Liver (tissue), 10 donors: ENCODE measurements at places on chromosomes 12 and 14. TPM values are rescaled to one million over a fixed set of nuclear protein-coding genes. Genes with fewer than 3 reads are reported as not detected.

- DNase-seq = no peak
Measured at GRCh38 chr14:58477653-58478052, 50.1 kb downstream of the KIAA0586 start.

DNA sequence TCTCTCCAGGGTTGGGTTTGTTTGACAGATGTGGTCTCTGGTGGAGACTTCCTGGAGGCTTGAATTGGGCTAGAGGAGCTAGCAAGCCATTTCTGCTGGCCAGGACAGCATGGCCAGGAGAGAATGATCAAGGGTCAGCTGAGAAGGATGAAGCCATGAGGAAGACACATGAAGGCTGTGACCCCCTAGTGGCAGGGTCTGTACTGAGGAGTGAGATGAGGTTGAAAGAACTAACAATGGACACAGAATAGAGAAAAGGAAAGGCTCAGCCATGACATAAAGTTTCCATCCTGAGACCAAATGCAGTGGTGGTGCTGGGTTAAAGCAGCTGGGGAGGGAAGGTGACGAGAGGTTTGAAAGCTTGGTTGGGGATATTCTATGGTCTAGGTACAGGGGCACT, 89.9 kb downstream of the NT5DC3 start:
- DNase-seq = no peak

GRCh38 chr14:100665511-100666032, 61.1 kb upstream of the DLK1 start:
- DNase-seq = no peak

- DNase-seq = no peak
Measured at GRCh38 chr14:75018694-75019093, 16.0 kb downstream of the EIF2B2 start.

DNA sequence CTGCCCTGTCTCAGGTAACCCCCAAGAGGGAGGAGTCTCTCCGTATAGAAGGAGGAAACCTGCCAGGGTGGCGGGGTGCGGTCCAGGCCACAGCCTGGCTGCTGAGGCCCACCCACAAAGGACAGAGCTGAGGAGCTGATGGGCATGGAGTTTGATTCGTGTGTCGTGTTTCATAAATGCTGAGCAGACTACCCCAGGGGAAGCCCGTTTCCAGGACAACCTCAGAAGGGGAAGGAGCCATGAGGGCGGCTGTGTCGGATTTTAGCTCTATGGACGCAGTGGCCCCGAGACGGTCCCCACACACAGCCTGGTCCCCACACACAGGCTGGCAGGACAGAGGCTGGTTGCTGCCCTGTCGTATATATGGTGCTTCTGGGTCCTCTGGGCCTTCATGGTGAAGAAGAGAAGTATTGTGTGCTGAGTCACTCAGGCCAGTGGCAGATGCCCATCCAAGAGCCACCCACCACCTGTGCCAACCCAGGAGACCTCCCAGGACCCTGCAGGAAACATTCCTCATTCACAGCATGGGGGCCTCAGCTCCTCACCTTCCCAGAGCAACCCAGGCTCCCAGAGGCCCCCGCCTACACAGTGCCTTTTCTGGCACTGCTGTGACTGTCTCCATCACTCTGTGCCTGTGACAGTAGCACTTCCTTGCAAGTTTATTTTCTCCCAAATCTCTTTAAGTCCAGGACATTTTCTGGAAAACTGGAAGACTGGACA, 63.1 kb upstream of the RIN3 start:
- DNase-seq = no peak

- DNase-seq = no peak
Measured at GRCh38 chr14:74952180-74952665, 3.2 kb downstream of the PGF start.

GRCh38 chr12:18703321-18703720, 34.5 kb downstream of the PLCZ1 start:
- DNase-seq = no peak

DNA sequence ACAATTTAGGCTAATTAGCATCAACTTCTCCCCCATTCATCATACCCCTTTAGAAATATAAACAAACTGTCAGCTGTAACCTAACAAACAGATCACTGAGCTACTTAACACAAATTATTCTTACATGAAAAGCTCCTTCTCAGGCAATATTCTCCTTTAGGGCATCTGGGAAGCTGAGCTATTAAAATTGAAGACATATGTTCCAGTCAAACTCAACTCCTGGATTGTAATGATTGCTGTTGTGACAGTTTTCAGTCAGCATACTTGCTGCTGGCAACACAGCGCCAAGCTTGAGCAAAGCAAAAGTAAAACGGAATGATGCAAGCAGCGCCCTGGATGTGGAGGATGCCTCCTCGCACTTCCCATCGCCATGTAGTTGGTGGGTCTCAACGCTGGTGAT, 82.4 kb downstream of the SLC25A21 start:
- no peak for DNase-seq

- no peak for DNase-seq
Measured at GRCh38 chr12:18146363-18146762, 56.4 kb upstream of the RERGL start.

DNA sequence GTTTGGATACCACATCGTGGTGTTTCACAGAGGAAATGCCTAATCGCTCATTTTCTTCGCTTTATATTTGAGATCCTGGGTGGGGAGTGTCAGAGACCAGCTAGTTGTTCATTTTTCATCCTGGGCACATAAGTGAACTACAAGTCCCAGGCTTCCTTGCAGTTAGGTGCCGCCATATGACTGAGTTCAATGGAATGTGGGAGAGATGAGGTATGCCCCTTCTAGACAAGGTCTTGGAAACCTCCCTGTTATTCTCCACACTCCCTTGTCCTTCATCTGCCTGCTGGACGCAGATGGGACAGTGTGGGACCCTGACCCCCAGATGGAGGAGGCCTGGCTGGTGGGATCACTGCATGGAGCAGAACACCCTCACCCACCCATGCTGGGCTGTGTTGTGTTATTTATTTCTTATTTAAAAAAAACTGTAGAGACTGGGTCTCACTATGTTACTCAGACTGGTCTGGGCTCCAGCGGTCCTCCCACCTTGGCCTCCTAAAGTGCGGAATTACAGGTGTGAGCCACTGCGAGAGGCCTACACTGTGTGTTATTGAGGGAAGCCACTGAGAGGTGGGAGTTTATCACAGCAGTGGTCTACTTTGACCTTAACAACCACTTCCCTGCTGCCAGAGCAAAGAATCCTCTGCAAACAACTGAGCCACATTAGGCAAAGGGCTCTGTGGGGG, 42.9 kb upstream of the VRK1 start:
- no peak for DNase-seq

- DNase-seq = no peak
Measured at GRCh38 chr12:91349476-91349875, 166.9 kb upstream of the DCN start.

- no peak for DNase-seq
Measured at GRCh38 chr14:37179896-37180502, 7.6 kb upstream of the SLC25A21 start.

GRCh38 chr14:91693346-91693745, 38.5 kb downstream of the CATSPERB start:
- no peak for DNase-seq

- DNase-seq = peak; percentile 54
Measured at GRCh38 chr12:2171672-2172426, 119.1 kb downstream of the CACNA1C start.

- no peak for DNase-seq
Measured at GRCh38 chr14:39488600-39488999, 56.4 kb upstream of the FBXO33 start.

GRCh38 chr12:103712216-103712615, 125.1 kb downstream of the STAB2 start:
- DNase-seq = no peak

- DNase-seq = no peak
Measured at GRCh38 chr12:49540229-49541139, 1.7 kb downstream of the KCNH3 start.

DNA sequence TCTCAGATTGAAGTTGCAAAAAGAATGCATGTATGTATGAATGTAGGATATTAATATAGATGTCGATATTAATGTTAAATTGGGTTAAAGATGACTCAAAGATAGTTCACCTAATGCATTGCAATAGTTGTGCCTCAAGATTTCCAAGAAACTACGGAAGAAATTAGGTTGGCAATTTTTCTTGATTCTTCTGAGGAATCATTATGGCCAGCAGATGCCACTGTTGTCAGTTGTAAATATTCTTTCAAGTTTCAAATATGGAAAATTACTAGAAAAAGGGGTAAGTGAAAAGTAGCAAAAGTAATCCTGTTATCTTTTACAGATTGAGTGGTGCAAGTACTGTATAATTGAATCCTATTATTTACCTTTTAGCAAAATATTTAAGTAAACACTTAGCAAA, 202.1 kb downstream of the ADAMTS20 start:
- DNase-seq = no peak

DNA sequence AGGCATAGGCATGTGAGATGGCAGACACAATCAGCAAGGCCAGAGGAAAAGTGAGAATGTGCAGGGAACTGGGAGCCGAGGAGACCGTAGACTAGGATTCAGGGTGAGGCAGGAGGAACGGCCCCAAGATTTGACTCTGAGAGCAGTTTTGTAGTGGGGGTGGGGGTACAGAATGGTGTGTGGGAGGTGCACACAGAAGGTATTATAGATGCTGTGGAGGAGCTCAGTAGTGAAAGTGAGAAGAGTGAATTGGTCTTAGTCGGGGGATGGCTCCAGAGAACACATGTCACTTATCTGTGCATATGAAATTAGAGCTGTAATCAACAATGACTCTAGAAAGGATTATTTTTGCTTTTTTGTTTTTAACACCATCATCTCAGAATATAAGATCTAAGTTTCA, 11.9 kb downstream of the ZNF664 start:
- DNase-seq = no peak

Gene ANKS1B
- 0.39 TPM for polyA plus RNA-seq

Gene COX8C
- not detected for polyA plus RNA-seq

Gene CELA1
- not detected for polyA plus RNA-seq

Gene INHBC
- polyA plus RNA-seq = 71.0 TPM

Gene ACAD10
- polyA plus RNA-seq = 10.7 TPM

Gene WASHC4
- 27.7 TPM for polyA plus RNA-seq

Gene MYO1H
- polyA plus RNA-seq = not detected

Gene ANG
- 2,524 TPM for polyA plus RNA-seq
